CD4-positive, CD25-positive, alpha-beta regulatory T cell (primary cell): ENCODE measurements at places on chromosomes 1 and 21. TPM values are rescaled to one million over a fixed set of nuclear protein-coding genes. Genes with fewer than 3 reads are reported as not detected.
A peak's percentile ranks its signal among the peaks of the same experiment; 100 is the strongest.

GRCh38 chr1:224245188-224245587 is 62.1 kb downstream of the DEGS1 start:
- peak; percentile 85 for DNase-seq

- no peak for DNase-seq
These were observed 27.2 kb downstream of the SYT2 start for GRCh38 chr1:202683029-202683428.

DNA sequence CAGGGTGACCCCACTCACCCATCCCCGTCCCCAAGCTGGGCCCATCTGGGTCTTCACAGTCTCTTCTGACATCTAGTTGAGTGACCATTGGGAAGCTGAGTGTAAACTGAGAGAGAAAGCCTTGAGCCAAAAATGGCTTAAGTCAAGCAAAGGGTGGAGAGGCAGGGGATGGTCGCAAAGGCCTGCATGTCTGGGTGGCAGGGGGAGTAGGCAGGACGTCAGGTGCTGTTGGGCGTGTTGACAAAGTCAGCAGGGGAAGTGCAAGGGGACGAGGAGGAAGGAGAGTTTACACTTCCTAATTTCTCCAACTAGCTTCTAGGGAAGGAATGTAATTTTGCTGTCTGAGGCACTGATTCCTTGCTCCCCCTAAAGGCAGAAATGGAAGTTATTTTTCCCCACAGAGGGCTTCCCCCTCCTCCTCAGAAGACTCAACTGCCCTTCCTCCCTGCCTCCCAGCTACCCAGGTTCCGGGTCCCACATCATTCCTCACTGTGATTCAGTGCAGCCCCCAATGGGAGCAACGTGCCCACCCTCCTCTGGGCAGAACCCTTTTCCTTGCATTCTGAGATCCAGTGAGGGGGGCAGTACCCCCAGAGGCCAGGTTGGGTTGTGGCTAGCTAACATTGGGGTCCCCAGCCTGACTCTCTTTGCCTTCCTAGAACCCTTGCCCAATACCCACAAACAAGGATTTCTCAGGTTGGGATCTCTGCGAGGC is 1.2 kb upstream of the ADORA1 start:
- no peak for DNase-seq

DNA sequence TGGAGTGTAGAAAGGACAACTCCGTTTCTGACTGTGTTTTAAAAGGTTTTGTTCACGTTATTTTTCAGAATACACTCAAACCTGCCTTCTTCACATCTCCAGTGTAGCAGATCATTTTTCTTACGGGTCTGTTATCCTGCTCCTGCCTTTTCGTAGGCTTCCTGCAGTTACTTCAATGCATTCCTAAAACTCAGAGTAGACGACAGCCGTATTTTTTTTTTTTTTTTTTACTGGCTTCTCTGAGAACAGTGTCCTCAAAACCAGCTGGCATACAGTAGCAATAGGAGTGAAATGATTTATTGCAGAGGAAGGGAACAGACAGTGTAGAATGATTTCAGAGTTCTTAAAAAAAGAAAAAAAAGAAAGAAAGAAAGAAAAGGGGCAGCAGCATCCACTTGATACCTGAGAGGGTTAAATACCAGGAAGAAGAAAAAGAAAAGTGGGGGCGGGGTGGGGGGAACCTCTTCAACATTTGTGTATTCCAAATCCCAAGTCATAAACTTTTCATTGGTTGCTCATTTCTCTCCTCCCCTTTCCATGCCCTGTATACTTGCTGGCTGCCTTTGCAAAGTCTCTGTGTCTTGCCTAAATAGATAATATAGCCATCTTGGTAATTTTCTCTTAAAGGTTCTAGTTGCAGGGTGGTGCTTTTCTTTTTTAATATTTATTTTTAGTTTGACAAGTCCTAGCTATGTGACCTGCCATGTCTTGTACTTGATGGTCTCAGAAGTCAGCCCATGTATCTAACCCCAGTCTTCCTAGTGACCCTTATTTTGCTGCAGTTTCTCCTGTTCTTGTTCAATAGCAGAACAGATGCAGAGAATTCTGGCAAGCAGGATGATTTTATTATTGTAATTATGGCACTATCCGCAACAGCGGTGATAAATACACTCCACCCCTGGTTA is 2.8 kb downstream of the TGFB2 start:
- no peak for DNase-seq

GRCh38 chr1:56915960-56916359 is 49.9 kb downstream of the C8B start:
- no peak for DNase-seq

DNA sequence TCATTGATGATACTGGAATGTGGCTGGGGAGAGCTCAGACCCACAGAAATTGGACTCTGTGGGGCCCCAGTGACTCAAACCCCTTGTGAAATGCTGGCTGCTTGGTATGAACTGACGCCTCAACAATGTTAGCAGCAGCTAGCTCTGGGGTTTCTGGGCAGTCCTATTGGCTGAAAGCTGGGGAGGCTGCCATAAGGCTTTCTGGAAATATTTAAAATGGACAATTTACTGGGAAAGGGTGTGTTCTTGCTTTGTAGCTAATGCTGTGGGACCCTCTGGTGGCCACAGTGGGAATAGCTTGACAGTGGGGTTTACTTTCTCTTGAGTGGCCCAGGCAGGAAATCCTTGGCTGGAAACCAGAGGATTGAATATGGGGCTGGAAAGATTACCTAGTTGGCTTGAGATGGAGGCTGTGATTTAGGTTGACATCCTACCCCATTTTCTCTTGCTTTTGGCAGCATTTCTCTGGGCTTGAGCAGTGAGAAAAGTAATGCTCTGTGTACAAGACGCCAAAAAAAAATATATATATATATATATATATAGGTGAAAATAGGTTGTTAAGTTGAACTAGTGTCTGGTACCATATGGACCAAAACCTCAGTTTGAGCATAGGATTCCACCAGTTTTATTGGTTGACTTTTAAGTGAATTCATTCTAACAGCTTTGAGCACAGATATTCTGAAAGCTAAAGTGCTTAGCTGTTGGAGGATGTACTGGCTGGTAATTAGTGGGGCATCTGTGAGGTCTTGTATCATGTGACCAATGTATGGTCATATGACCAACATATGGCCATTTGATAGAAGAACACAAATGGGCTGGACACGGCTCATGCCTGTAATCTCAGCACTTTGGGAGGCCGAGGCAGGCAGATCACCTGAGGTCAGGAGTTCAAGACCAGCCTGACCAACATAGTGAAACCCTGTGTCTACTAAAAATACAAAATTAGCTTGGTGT is 8.2 kb upstream of the S100A10 start:
- peak; percentile 84 for DNase-seq

- DNase-seq = no peak
These were observed 12.8 kb downstream of the RGL1 start for GRCh38 chr1:183817576-183818288.

DNA sequence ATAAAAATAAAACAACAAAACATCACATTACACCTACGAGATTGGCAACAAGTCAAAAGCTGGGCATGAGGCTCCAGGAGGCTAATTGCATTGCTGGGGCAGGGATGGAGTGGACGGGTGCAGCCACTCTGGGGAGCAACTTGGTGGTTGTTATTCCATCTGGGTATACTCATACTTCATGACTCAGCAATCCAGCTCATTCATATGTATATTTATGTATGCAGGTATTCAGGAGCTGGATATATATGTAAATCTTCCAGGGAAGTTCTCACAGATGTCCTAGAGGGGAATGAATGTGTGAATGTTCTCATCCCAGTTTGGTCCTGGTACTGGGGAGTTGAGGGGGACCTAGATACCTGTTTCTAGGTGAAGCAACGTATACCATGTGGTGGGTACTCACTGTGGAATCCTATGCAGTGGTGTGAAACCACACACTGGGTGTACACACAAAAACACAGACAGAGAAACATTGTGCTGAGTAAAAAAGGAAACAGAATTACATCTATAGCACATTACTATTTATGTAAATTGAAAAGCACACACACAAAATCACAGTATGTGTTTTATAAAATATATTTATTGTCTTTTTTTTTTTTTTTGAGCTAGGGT is 79.7 kb upstream of the RAB4A start:
- DNase-seq = no peak

GRCh38 chr1:220717800-220718640 is 27.9 kb downstream of the C1orf115 start:
- DNase-seq = no peak

DNA sequence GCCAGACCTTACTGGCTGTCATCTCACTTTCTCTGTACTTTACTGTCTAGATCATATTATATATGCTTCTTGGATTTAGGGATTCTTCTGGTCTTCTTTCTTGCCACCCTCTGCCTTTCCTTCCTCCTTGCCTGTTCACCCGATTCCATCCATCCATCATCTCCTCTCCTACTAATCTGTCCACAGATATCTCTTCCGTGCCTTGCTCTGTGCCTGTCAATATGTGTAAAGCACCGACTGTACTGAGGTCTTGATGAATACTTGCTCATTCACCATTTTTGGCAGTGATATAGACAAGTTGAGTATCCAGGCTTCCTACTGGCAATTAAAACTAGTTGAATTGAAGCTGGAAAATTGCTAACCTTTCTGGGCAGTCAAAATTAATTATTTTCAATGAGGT is 8.1 kb downstream of the FMN2 start:
- DNase-seq = no peak

- DNase-seq = no peak
These were observed 193.8 kb upstream of the EDN2 start for GRCh38 chr1:41678111-41678878.

DNA sequence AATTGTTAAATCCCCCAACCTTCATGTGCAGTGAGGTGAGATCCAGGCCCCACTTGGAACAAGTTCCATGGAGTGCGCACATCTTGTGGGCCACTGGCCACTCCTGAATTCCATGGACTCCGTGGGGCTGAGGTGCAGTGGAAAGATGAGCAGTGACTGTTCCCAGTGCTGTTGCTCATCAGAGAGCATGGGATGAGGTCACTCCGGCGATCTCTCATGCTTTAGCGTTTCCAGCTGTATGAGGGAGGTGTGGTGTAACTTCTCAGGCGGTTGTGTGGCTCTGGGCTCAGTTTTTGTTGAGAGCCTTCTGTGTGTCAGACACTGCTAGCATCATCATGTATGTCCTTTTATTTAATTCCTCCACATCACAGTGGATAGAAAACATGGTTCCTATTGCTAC is 96.2 kb downstream of the GALNT2 start:
- DNase-seq = no peak

- peak; percentile 76 for DNase-seq
These were observed 3.3 kb downstream of the B3GALT2 start for GRCh38 chr1:193183019-193183627.

DNA sequence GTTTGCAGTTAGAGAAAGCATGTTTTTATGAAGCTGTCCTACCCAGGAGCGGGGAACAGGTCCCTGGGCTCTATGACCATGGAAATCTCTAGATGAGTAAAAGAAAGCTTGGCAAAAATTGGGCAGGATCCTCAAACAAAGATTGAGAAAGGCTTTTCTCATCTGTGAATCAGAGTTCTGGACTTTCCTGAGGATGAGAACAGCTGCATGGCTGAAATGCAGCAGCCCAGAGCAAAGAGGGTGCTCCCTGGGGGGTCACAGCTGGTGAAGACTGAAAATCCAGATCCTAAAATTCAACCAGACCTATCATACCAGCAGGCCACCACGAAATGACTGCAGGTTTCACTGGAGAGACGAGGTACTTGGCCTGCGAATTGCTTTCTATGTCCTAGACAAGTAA is 65.7 kb upstream of the APP start:
- DNase-seq = no peak

- DNase-seq = no peak
These were observed 71.6 kb upstream of the IFFO2 start for GRCh38 chr1:19028110-19028509.

GRCh38 chr1:148264374-148265276 is 112.5 kb upstream of the NBPF11 start:
- no peak for DNase-seq

GRCh38 chr21:43985690-43986251 is 26.3 kb upstream of the TRAPPC10 start:
- DNase-seq = no peak

DNA sequence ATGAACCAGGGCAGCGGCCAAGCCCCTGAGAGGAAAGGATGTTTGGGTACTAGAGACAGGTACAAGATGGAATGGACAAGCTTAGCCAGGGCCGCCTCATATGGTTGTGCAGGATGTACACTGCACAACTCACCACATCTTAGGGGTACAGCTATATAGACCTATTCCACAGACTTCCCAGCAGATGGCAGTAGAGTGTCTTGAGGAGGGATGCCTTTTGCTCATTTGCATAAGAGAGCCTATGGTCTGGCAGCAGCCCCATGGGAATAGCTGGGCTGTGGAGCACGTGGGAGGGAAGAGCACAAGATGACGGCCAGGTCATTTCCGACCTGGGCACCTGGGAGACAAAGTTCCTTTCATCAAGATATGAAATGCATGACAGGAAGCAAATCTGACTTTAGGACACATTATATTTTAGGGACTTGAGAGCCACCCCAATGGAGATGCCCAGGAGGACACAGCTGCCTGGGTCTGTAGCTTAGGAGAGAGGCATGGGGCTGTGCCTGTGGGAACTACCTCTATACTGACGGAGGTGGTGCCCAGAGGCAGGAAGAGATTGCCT is 215.5 kb downstream of the KCNJ6 start:
- no peak for DNase-seq

- no peak for DNase-seq
These were observed 9.0 kb upstream of the KRTAP7-1 start for GRCh38 chr21:30838536-30838935.

DNA sequence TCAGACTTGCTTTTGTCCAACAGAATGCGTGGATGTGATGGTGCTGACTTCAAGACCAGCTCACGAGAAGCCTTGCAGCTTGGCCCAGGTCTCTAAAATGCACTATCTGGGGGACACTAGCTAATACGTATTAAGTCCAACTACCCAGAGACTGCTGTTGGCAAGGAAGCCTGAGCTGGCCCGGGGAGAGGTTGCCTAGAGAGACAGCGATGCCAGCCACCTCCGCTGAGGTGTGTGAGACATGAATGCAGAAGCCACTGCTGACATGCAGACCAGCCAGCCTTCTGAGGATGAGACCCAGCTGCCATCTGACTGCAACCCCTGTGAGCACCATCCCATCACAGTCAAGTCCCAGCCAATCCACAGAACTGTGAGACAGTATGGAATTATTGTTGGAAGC is 32.5 kb downstream of the THAP3 start:
- DNase-seq = no peak

DNA sequence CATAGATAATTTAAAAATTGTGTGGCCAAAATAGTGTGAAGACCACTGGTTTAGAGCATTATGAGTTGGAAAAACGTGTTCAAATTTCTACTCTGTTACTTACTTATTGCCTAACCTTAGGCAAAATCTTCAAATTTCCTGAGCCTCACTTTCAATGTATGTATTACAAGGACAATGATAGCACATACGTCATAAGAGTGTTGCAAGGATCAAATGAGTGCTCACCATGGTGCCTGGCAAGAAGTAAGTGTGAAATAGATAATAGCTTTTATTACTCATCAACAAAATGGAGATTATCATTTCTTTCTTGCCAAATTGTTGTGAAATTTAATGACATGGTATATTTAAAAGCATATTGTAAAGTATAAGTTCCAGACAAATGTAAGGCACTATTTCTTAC is 57.2 kb downstream of the FH start:
- DNase-seq = no peak

GRCh38 chr1:215482079-215482478 is 85.0 kb upstream of the KCTD3 start:
- no peak for DNase-seq

The EPHA8 gene
- not detected for polyA plus RNA-seq

The TMCC2 gene
- polyA plus RNA-seq = 0.31 TPM

The KCNC4 gene
- polyA plus RNA-seq = 1.3 TPM

The ADPRS gene
- polyA plus RNA-seq = 21.4 TPM

The SLAMF7 gene
- polyA plus RNA-seq = 0.13 TPM

The LCE1A gene
- polyA plus RNA-seq = not detected

The KMO gene
- not detected for polyA plus RNA-seq

The GSTM1 gene
- not detected for polyA plus RNA-seq
